ENCODE measurements at places on chromosomes 3 and 15.

- no peak for DNase-seq
Observed at GRCh38 chr15:56838085-56838484, 80.4 kb upstream of the TCF12 start.

- no peak for DNase-seq
Observed at GRCh38 chr3:142628801-142629200, 32.6 kb downstream of the PLS1 start.

- DNase-seq, result no peak
Observed at GRCh38 chr15:58437531-58438105, 5.8 kb downstream of the LIPC start.

DNA sequence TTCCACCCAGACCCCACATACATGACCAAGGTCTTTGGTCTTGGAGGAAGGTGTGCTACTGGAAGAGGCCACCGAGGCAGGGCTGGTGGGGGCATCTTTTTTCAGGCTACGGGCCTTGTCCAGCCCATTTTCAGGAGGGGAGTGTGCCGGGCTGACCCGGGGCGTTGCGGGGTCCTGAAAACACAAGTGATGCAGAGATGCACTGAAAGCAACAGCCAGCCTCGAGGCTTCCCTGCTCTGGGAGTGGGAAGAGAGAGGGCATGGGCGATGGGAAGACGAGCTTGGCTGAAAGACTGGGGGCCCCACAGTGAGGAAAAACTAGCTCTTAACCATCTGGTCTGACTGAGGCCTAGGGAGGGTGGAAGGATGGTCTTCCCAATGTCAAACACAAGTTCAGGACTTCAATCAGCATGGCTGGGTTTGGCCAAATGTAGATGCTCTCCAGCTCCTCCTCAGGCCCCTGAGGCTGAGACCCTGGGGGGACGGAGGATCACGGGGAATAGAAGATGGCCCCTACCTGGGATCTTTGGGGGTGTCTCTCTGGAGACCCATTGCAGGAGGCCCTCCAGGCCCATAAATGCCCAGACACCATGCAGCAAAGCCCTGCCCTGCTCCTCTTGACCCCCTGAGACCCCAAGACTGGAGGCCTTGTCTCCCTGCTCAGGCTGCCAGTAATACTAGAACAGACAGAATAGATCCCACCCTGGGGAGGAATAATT is 38.9 kb downstream of the TLE3 start:
- DNase-seq, result no peak

DNA sequence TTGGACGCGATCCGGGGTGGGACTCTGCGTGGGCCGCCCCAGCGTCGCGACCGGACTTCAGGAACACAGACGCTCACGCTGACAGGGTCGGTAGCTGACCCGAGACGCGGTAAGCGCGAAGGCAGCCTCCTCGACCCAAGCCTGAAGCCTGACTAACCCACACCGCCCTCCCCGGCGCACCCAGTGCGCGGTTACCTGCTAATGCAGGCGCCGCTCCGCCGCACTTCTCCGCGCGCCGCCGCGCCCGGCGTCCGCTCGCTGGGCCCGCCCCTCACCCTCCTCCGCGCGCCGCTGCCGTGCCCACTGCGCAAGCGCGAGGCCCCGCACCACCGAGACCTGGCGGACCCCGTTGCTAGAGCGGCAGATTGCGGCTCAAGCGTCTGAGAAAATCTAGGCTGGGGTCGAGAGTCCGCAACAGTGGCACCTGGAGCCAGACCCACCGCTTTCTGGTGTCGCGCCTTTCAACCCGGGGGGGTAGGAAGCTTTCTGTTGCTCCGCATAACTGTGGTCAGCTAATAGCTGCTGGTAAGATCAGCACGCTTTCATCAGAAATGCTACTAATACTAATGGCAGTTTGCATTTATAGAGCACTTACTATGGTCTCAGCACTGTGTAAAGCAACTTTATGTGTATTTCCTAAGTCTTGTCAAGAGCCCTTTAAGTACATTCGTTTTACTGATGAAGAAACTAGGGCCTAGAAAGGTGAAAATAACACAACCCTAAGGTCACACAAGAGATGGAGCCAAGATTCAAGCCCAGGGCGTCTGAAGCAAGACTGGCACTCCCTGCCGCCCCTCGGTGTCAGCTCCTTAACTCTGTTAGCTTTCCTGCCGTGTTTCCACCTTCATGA is at the start of gene TBCCD1:
TBCCD1 (minus strand) TSS at position 268 of the 850 bp plus-strand sequence. CDS start 3,010 bp downstream, outside the sequence.
- DNase-seq, result peak; percentile 90

DNA sequence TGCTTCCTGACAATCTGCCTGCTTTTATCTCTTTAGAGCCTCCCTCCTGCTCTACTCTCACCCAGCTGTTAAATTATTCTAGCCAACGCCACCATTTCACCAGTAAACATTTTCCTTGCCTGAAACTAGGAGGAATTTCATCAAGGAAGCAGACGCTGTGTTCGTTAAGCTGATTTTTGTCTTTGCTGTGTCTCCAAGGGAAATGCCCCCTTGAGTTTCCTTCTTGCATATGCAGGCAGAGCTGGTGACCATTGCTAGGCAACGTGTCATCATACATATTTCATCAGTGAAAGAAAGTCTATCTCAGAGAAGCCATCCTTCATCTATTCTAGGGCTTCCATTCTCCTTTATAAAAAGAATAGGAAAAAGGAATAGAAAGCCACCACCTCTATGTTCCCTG is 87.0 kb upstream of the ST8SIA2 start:
- no peak for DNase-seq

GRCh38 chr3:71166339-71167240 is 416.9 kb downstream of the FOXP1 start:
- no peak for DNase-seq

DNA sequence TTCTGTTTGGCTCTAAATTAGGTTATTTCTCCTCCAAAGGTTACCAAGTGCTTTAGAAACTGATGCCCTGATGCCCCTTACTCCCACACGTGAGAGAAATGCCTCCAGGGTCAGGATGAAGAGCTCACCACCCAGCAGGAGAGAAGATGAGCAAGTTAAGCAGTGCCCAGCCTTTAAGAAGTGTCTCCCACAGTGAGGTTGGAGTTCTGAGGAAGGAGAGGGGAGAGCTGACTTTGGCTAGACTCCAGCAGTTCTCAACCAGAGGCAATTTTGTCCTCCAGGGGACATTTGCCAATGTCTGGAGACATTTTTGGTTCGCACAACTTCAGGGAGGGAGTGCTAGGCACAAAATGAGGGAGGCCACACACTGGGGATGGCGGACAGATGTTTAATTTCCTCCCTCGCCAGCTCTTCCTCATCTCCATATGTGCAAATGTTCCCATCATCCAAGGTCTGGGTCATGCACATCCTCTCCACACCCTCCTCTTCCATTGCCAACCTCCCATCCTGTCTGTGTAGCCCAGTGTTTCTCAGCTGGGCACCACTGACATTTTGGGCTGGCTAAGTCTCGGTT is 50.6 kb upstream of the SLC7A14 start:
- no peak for DNase-seq

- no peak for DNase-seq
Observed at GRCh38 chr15:58040150-58040549, 25.4 kb downstream of the ALDH1A2 start.

- no peak for DNase-seq
Observed at GRCh38 chr15:70604666-70605315, 158.6 kb downstream of the UACA start.

DNA sequence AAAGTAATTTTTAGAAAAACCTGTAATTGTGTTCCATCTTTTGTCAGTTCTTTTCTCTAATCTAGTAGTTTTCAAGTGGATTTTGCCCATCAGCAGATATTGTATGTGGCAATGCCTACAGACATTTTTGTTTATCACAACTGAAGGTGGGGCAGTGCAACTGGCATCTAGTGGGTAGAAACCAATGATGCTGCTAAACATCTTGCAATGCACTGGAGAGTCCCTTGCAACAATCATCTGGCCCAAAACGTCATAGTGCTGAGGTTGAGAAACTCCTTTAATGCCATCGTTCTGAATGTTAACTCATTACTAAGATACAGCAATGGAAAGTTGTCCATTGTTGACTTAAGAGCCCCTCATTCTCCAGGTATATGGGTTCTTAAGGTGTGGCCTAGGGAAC is 80.1 kb downstream of the BTD start:
- DNase-seq, result no peak

DNA sequence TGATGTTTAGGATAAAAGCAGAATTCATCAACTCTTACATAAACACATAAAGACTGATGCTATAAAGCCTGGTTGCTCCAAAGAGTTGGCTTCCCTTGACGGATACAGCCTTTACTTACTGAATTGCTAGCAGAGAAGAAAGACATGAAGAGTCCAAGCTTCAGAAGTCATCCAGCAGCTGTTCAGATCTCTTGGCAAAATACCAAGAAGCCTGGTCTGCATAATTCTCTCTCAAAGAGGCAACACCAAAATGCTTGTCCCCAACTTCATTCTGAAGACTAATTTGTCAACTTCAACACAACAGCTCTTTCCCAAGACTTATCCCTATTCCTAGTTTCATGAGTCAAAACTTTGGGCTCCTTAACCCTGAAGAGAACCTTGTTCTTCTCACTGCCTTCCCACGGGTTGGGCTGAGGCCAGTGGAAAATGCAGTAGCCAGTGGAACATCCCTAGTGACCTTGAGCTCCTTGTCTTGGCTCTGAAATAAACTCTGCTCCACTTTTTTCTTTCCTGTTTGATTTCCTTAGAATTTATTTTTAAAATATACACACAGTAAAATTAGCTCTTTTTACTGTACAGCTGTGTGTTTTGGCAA is 119.2 kb upstream of the THBS1 start:
- DNase-seq, result no peak

DNA sequence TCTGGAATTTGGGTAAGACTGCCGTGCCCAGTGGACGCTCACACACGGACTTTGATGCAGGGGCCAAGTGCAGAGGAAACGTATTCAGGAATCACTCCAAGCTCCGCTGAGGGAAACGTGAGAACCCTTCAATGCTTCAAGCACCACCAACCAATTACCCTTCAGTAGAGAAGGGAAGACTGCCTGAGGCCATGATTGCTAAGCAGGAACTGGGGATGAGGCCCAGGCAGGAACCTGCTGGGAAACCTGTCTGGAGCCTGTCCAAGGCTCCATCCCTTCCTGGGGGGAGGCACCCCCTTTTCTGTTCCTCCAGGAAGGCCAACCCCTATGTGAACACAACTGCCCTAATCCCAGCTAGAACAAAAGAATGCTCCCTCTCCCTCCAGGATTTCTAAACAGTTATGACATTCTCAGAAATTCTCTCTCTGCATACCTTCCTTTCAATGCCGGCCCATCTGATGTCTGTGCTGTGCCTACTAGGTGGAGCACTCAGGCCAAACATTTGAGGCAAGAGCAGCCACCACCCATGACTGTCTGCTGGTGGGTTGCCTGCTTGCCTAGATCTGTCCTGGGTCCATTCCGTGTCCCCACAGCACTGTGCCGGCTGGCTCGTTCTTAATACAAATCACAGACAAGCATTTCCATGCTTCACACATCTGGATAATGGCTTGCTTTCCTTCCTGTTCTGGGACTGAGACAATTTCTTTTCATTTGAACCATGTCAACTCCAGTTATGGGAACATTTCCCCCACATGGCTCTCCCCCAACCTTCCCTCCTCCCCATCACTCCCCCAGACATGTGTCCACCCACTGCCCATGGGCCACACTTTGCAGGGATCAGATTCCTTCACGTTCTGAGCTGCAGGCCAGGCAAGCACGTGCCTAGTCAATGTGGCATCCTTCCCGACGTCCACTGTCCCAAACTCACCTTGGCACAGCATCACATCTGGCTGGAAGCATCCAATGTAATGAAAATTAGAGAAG is 149.4 kb downstream of the ADAMTS17 start:
- DNase-seq, result no peak

- DNase-seq, result no peak
Observed at GRCh38 chr3:58111513-58112184, 99.1 kb downstream of the DNASE1L3 start.

- no peak for DNase-seq
Observed at GRCh38 chr3:66856533-66856932, 141.6 kb upstream of the KBTBD8 start.

- no peak for DNase-seq
Observed at GRCh38 chr3:129266651-129267050, 12.0 kb upstream of the HMCES start.

DNA sequence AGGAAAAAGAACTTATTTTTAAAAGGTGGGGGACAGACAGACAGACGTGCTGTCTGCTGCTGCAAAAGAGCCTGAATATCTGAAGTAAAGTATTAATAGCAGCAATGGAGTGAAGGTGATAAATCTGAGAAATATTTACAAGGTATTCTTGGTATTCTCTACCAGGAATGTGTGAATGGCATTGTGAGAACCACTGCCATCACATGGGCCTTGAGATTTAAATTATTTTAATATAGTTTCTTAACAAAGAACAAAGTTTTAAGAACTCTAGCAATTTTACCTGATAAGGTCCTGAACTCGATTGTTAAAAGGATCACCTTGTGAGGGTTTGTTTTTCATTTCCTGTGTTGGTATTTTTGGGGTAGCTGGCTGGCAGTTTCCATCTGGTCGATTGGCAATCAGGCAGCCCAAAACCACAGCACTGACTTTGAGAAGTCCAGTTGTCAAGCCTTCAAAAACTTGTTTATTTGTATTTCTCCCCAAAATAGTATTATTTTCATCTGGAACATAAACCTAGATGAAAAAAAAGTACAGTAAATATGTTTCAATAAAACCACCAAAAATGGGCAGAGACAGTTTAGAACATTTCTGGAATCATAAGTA is 97.3 kb downstream of the ISL2 start:
- DNase-seq, result no peak

DNA sequence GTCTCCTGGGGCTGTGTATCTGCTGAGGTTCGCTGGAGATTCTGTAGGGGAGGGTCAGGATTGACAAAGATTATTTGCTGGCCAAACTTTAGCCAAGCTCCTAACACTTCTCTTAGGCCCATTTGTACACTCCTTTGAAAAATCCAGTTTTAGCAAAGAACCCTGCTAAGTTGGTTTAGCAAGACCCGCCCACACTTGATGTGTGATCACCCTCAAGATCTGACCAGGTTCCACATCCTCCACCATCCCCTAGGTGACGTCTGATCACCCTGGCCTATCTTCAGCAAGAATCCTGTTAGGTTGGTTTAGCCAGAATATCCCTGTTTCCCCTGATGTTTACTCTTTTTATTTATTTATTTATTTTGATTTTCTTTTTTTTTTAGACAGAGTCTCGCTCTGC is 14.8 kb upstream of the SLC35G2 start:
- no peak for DNase-seq

GRCh38 chr15:87841426-87841998 is 415.0 kb downstream of the NTRK3 start:
- DNase-seq, result no peak

DNA sequence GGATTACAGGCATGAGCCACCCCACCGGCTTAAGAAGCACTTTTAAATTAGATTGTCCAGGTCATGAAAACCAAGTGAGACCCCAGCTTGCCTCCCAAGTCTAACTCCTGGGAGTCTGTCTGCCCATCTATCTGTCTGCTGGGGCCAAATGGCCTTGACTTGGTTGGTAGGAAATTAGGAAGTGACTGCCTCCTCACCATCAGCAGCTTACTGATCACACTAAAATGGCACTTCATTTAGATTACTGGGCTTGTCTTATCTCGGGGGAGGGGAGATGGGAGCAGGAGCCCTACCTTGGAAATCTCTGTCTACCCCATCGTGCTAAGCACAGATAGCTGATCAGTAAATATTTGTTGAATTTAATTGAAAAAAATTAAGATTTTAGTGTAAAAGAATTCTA is 5.6 kb upstream of the LRRC2 start:
- no peak for DNase-seq
